ENCODE measurements at places on chromosomes 6 and 20.

- peak; percentile 53 for DNase-seq
These were observed 86.2 kb upstream of the NFATC2 start for GRCh38 chr20:51628533-51629398.

DNA sequence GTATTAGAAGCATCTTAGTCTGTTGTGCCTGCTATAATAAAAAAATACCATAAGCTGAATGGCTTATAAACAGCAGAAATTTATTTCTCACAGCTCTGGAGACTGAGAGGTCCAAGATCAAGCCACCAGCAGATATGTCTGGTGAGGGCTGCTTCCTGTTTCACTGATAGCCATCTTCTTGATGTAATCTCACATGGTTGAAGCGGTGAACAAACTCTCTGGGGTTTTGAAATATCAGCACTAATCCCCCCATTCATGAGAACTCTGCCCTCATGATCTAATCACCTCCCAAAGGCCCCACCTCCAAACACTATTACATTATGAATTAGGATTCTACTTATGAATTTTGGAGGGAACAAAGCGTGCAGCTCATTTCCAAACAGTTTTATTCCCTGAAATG is 11.6 kb upstream of the CLVS2 start:
- no peak for DNase-seq

DNA sequence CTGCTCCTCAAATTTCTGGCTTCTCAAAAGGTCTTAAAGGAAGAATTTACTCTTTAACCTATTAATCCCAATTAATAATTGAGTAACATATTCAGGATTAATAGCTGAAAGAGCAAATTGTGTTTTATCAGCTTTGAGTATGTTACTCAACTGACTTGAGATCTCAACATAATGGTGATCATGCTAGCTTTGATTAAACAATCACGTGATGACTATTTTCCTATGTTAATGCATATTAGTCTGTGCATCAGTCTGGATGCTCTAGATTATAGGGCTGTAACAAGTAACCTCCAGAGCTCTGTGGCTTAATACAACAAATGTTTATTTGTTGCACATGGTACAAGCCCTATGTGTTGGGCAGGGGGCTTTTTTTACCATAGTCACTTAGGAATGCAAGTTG is 313.4 kb upstream of the BTBD3 start:
- DNase-seq, result no peak

GRCh38 chr20:19947611-19948264 is 69.4 kb upstream of the NAA20 start:
- DNase-seq, result no peak

DNA sequence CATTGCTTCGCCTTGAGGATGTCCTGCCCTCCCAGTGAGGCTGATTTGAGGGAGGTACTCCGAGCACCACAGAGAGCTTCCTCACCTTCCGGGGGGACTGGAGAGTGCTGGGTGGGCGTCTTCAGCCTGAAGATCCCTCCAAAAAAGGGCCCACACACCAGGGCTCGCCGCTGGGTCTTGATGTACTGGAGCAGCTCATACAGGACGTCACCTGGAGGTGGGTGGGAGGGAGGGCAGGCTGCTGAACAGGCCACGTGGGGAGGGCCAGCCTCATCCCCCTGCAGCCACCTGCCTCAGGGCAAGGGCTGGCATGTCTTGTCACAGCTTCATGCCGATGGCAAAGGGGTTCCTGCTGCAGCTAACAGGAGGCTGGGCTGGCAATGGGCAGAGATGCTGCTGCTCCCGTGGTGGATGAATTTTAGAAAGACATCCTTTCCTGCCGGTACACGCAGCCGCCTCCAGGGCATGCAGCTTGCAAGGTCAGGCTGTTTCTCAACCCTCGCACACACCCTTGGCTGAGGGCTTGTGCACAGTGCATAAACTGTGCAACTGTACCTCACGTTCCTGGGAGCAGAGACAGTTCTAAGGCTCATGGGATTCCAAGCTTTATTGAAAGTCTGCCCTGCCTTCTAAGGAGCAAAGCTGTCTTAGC is 14.0 kb downstream of the ETV7 start:
- no peak for DNase-seq

DNA sequence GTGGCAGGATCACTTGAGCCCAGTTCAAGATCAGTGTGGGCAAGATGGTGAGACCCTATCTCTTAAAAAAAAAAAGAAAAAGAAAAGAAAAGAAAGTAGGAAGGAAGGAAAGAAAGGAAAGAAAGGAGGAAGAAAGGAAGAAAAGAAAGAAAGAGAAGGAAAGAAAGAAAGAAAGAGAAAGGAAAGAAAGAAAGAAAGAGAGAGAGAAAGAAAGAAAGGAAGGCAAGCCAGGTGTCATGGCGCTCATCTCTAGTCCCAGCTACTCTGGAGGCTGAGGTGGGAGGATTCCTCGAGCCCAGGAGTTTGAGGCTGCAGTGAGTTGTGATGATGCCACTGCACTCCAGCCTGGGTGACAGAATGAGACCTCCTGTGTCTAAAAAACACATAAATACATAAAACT is 11.5 kb upstream of the SRC start:
- no peak for DNase-seq

GRCh38 chr20:15767999-15768741 is 805.1 kb downstream of the KIF16B start:
- DNase-seq, result no peak

DNA sequence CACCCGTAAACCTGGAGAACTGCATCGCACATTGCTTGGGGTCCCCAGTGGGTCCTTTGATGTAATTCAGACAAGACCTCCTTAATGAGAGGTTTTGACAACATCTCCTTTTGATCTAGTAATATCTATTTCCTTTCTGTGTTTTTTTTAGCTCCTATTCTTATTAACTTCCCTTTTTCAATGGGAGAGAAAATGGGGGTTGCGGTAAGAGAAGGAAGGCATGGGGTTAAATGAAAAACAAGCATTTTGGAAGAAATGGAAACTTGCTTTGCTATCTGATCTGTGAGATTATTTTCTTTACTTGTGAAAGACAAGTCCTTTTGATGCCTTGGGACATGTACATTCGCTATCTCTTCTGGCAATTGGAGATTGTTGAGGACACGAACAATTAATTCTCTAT is 418.6 kb upstream of the MAN1A1 start:
- no peak for DNase-seq

- peak; percentile 4 for DNase-seq
These were observed 289.6 kb downstream of the PREX1 start for GRCh38 chr20:48538058-48538825.
